Thoracic aorta (tissue), 2 donors: ENCODE measurements at places on chromosomes 16 and 17. TPM values are rescaled to one million over a fixed set of nuclear protein-coding genes. Genes with fewer than 3 reads are reported as not detected.

Gene MEOX1
- 3.0 TPM for total RNA-seq

- DNase-seq = no peak
Measured at GRCh38 chr16:50460538-50461399, 87.4 kb upstream of the NKD1 start.

Gene MYOCD
- total RNA-seq = 113 TPM

DNA sequence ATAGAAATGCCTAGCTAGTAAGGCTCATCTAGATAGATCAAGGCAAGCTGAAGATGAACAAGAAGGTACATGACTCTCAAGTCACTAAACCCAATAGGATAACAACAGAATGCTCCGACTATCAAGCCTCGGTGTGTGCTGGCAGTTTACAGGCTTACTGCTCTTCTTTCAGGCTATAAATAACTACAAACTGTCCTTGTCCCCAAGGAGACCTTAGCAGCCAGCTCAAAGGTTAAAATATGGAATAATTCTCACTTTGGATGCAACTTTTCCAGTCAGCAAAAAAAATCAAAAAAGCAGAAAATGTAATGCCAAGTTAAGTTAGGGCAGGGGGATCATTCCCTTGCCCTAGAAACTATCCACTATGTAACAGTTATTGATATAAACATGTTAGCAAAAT is 44.6 kb downstream of the SPOP start:
- no peak for DNase-seq

DNA sequence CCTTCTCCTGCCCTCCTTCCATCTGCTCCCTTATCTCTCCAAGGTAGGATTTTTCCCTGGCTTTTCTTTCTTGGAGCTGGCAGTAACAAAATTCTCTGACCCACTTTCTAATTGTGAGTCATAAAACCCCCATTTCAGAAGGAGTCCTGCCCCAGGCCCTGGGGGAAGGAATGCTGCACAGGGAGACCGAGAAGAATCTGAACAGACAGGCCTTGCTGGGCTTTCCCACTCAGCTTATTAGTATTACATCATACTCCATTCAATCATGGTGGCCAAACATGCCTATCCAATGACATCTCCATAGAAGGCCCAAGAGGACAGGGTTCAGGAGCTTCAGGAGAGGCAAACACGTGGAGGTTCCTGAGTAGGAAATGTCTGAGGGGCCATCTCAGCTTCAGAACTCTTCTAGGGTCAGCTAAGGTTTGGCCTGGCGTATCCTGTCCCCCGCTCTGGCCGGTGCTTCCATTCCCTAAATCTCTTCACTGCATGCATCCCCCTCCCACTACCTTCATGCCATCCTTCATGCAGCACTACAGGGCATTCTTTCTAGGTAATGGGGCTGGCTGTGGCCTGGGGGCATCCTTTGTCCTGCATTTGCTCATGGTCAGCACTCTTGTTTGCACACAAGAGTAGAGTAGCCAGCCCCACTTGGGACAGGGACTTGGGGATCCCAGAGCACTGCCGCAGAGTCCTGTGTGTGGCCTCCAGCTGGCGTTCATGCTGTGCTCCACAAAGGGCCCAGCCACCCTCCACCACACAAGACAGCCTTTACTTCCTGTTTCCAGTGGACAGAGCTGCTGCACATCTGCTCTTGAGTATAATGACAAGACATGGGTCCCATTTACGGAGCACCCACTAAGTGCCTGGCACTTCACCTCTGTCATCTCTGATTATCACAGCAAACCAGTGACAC is 8.2 kb downstream of the SLC6A2 start:
- no peak for DNase-seq

DNA sequence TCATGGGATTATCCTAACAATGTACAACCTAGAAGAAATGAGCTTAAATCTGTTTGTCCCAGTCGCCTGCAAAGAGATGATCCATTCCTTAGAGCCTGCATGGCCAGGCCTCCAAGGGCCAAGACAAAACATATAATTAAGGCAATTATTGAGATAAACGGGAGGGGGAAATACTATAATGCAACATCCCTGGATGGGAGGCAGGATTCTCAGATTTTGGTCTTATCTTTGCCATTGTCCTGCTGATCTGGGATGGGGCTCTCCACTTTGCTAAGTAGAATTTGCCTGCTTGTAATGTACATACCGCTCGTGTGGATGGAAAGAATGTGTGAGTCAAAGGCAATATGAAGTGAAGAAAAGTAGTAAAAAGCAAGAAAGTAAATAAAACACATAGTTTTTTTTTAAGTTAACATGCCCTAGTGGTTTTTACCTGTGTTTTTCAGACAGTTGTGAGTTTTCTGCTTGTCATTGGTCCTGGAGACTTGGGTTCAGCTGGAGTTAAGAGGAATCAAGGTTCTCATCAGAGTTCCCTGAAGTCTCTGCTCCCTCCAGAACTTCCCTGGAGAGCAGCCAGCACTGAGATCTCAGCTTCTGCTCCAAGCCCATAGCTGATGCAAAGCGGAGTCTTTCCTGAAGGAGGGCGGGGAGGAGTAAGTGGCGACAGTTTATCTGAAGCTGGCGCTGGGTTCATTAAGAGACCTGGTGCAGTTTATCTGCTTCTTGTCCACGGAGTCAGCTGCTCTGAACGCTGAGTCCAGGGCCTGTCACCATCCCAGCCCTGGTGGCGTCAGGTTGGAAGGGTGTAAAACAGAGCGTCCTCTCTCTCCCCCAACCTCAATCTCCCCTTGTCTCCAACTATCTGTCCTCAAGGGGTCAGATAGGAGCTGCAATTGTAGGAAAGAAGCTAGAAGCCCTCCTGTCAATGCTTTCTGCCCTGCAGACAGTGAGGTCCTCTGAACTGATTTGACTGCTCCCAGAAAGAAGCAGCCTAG is 30.1 kb downstream of the HOXB1 start:
- DNase-seq = no peak

Gene ADORA2B
- 1.6 TPM for total RNA-seq

Gene TBC1D3I
- total RNA-seq = 0.63 TPM

GRCh38 chr16:2095315-2095853 is 40.3 kb downstream of the PKD1 start:
- DNase-seq = no peak

Gene TK2
- total RNA-seq = 41.7 TPM

DNA sequence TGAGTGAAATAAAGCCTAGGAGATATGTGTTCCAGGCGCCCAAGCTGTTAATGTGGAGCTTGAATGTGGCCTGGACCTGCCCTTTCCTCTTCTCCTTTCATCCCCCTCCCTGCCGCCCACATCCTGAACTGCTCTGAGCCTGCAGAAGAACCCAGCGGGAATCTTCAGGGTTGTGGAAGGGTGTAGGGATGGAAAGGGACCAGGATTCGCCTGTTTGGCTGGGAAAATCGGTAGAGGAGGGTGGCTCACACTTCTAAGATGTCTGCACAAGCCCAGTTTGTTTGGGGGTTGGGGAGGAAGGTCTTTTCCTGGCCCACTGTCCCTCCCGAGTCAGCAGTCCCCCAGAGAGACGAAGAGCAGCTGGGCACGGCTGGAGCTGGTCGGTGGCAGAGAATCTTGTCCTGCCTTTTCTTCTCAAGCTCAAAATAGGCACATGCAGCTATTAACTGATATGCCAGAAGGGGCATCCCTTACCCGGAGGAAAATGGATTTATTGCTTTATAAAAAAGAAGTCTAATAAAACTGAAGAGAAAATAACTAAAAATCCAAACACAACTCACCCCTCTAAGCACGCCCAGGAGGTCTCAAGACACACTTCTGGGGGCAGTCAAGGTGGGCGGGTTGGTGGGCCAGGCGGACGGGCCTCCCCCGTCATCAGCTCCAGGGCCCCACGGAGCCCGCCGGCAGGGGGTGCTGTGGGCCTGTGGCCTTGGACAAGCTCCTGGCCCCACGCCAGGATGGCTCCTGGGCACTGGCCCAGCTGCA is 11.5 kb upstream of the PITPNA start:
- DNase-seq = peak; percentile 55

Gene KRT17
- 74.7 TPM for total RNA-seq

Gene ZMYND15
- total RNA-seq = 2.5 TPM

DNA sequence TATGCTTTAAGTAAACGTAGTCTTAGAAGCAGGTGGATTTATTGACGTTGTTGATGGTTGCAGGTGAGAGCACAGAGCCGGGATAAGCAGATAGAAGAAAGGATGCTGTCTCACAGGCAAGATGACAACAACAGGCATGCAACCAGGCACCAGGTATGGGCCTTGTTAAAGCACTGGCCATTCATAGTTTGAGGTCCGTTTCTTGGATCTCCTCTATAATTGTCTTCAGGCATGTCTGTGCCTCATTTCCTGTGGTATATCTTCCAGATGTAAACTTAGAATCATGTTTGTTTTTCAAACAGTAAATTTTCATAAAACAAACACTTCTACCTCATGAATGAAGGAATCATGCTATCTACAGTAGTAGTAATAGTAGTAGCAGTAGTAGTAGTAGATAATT is 20.6 kb downstream of the KAT7 start:
- no peak for DNase-seq

GRCh38 chr17:51270636-51271035 is 10.3 kb downstream of the UTP18 start:
- DNase-seq = no peak

DNA sequence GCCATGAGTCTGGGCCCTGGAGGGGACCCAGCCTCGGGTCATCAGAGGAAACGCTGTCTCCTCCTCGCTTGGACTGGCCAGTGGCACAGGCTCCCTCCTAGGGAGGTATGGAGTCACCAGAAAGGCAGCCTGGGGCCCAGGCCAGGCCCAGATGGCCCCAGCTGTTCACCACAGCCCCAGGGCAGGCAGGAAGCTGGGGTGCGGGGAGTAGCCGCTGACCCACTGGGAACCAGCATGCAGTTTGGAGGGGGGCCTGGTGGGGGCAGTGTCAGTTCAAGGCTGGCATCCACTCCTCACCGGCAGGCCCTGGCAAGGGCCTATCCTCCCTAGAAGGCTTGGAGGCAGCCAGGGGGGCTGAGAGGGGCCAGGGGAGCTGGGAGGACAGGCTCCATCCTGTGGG is 48.8 kb downstream of the SDK2 start:
- DNase-seq = no peak

Gene COL1A1
- total RNA-seq = 270 TPM

- no peak for DNase-seq
Measured at GRCh38 chr17:39848600-39848999, 15.5 kb downstream of the IKZF3 start.

DNA sequence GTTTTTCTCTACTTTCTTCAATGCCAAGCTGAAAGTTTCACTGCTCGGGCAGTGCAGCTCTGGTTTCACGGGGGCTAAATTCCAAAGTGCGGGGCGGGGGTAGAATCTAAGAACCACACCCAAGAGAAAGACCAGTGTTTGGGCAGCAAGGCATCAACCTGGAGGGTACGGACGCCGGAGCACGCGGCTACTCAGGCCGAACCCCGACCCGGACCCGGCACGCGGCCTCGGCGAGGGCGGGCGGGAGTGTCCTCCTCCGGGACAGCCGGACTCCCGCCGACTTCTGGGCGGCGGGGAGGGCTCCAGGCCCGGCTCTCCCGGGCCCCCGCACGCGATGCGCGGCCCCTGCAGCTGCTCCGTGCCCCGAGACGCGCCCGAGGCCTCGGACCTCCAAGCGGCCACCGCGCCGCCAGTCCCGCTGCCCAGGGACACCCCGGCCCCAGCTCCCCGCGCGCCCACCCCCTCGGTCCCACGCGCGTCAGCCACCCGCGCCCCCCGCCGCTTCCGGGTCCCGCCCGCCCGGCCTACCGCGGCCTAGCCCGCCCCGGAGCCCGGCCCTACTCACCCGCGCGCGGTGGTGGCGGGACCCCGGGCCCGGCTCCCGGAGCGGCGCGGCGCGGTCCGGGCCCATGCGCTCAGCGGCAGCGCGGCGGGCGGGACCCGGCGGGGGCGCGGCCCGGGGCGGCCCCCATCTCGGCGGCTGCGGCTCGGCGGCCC is 561 bp downstream of the AXIN1 start:
- no peak for DNase-seq

Gene HBA2
- total RNA-seq = 47.9 TPM

Gene GGT6
- not detected for total RNA-seq

DNA sequence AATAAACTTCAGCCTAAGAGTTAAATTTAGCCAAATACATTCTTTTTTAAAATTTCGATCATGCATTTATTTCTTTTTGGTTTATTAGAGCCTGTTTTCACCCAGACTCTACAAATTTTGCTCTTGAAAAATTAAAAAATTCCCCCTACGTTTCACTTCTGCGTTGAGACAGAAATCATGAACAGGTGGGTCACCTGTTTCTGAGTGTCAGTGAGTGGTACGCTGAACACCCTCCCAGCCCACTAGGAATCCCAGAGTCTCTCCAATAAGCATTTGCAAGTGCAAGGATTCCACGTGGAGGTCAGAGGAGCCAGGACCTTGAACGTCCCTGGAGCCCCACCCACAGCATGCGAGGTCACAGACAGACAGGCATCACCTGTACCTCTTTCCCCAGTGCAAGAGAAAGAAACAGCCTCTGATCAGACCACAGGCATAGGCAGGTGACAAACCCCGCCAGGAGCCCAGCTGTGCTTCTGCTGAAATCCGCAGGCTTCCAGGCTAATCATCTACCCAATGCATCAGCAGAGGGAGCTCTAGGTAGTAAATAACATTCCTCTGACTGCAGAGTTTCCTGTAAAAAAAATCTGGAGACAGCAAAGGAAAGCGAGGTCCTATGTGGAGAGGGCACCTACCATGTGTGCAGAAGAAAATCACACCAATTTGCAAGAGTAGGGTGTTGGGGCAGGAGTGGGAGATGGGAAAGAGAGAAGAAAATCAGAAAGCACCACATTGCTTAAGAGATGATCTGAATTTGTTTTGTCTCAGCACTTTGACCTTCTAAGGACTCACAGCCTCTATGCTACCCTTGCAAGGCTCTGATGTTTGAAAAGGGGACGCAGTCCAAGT is 5.9 kb upstream of the XYLT1 start:
- DNase-seq = no peak

- DNase-seq = no peak
Measured at GRCh38 chr16:676913-677312, 1.4 kb downstream of the RHBDL1 start.

Gene KRTAP4-6
- not detected for total RNA-seq

Gene KRT25
- total RNA-seq = not detected

- DNase-seq = no peak
Measured at GRCh38 chr17:17808706-17809432, 27.9 kb downstream of the SREBF1 start.

- no peak for DNase-seq
Measured at GRCh38 chr16:25189305-25189704, 27.4 kb upstream of the AQP8 start.

Gene ANKRD40CL
- total RNA-seq = not detected

- no peak for DNase-seq
Measured at GRCh38 chr16:89261691-89262563, 44.4 kb downstream of the ZNF778 start.

DNA sequence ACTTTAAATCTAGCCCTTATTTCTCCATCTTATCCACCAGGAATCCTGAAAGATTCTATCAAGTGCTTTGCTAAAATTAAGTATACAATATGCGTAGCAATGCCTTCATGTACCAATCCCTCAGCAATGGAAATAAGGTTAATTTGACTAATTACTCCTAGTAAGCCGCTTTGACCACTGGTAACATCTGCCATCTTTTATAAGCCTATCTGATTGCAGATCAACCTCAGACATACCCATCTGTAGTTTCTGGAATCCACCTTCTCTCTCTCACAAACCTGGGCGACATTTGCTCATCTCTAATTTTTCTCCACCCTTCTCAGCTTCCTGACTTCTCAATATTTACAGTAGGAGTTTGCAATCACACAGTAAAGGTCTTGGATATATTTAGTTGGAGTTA is 138.8 kb upstream of the CRHR1 start:
- DNase-seq = no peak

Gene ZPBP2
- total RNA-seq = not detected
